H54 (cell line): ENCODE measurements at places on chromosomes 11 and 22.

- DNase-seq: no peak
Measured at GRCh38 chr11:22162756-22163155, 30.1 kb upstream of the ANO5 start.

GRCh38 chr11:69645801-69646492, 5.0 kb downstream of the CCND1 start:
- no peak for DNase-seq

GRCh38 chr22:47071078-47071806, 308.8 kb downstream of the TBC1D22A start:
- no peak for DNase-seq

DNA sequence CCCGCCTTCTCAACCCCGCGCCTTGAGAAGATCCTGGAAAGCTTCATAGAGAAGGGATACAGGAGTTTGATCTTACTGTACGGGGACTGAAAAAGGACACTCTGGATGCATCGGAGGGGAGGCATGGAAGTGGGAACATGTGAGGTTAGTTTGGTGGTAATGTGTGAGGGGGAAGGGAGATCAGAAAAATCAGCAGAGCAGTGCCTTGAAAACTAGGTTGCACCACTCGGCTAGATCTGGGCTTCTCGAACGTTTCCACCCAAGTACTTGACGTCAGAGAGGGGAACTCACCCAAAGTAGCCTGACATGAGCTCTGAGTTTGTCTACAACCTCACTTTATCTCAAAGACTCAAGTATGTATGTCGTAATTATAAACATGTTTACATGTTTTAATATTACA, 14.5 kb downstream of the USP35 start:
- DNase-seq: no peak
